Left lung (tissue), 14 donors: ENCODE measurements at places on chromosomes 11 and 22. TPM values are rescaled to one million over a fixed set of nuclear protein-coding genes. Genes with fewer than 3 reads are reported as not detected.

Gene CRYAB
- 35.0 TPM for polyA plus RNA-seq

Gene PRDM11
- polyA plus RNA-seq, result 18.6 TPM

Gene CHRNA10
- polyA plus RNA-seq, result 2.5 TPM

Gene SYT7
- polyA plus RNA-seq, result 6.5 TPM

Gene F2
- polyA plus RNA-seq, result not detected

Gene CAT
- polyA plus RNA-seq, result 187 TPM

GRCh38 chr22:44658311-44658953 lies 43.6 kb upstream of the PRR5 start:
- DNase-seq, result peak; percentile 52

DNA sequence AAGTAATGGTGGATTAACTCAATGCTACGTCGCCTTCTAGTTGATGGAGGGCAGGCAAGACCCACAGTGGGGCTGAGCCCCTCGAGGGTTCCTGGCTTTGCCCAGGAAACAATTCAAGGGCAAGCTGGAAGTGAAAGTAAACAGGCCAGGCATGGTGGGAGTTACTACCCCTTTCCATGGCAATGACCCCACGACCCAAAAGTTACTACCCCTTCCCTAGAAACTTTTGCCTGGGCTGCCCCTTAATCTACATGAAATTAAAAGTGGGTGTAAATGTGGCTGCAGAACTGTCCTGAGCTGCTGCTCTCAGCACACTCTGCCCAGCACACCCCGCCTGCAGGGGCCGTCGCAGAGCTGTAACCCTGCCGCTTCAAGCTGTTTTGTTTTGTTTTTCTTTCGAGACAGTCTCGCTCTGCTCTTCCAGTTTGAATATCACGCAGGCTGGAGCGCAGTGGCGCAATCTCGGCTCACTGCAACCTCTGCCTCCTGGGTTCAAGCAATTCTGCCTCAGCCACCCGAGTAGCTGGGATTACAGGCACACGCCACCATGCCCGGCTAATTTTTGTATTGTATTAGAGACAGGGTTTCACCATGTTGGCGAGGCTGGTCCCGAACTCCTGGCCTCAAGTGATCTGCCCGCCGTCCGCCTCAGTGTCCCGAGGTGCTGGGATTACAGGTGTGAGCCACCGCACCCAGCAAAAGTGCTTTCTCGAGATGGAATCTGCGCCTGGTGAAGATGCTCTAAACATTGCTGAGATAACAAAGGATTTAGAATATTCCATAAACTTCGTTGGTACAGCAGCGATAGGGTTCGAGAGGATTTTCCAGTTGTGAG lies 5.9 kb upstream of the RNH1 start:
- no peak for DNase-seq
